Epithelial cell of esophagus (primary cell): ENCODE measurements at places on chromosomes 6 and 20.

GRCh38 chr6:12001004-12001705, 11.0 kb upstream of the HIVEP1 start:
- no peak for DNase-seq

- DNase-seq, result no peak
Observed at GRCh38 chr6:31193206-31193605, 22.7 kb upstream of the POU5F1 start.

DNA sequence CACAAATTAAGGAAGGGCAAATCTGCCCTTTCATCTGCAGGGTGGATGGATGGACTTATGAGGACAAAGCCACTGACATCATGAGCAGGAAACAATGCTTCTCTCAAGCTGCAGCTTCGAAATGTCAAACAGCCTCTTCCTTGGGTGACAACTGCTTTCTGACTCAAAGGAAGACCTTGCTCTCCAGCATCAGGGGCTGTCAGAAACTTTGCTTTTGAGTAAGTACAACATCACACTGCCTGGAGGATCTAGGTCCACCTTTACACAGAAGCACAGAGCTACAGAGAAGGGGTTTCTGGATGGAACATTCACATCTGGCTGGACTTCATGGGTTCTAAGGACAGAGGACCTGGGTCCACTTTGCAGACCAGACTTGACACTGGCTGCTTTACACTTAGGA, 5.9 kb downstream of the CST1 start:
- DNase-seq, result no peak

DNA sequence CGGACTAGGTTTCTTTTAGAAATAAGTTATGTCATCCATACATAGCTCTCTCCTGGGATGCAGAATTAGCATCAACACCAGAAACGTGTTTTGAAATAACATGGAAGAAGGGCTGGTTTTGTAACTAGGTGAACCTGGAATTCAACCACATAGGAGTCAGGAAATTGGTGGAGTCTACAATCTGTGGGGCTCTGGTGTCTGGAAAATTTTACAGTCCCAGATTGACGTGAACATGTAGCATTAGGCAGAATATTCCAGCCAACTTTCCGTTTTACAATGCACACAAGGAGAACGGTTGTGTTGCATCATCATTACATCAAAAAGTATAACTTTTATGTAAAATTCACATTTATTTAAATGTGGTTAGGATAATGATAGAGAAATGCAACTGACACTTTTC, 1.9 kb downstream of the KCNQ5 start:
- no peak for DNase-seq

DNA sequence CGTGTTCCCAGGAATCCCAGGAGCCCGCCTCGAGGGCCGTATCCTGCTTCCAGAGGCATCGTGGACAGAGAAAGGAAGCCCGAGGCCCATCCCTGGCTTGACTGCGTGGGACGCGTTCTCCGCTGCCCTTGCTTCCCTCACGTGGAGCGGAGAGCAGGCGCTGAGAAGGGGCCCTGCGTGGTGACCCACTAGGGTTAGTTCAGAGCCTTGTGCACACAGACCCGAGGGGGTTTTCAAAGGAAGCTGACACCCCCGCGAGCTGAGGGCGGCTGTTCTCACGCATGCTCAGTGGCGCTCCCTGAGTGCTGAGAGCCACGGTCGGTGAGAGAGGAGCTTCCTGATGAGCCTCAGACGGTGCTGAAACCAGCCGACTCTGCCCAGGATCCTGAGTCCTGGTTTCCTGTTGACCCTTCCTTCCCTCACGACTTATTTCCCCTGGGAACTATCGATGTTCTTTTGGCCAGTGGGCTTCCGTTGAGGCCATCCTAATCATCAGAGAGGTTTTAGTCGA, 28.9 kb upstream of the CCR6 start:
- no peak for DNase-seq

DNA sequence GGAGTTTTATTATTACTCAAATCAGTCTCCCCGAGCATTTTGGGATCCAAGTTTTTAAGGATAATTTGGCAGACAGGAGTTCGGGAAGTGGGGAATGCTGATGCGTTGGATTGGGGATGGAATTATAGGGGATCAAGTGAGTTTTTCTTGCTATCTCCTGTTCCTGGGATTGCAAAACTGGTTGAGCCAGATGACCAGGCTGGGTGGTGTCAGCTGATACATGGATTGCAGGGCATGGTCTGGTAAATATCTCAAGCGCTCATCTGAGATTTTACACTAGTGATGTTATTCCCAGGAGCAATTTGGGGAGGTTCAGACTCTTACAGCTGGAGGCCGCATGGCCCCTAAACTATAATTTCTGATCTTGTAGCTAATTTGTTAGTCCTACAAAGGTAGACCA, 54.7 kb downstream of the ENPP1 start:
- peak; percentile 48 for DNase-seq

GRCh38 chr6:33314943-33315792, 1.3 kb upstream of the TAPBP start:
- DNase-seq, result peak; percentile 56

DNA sequence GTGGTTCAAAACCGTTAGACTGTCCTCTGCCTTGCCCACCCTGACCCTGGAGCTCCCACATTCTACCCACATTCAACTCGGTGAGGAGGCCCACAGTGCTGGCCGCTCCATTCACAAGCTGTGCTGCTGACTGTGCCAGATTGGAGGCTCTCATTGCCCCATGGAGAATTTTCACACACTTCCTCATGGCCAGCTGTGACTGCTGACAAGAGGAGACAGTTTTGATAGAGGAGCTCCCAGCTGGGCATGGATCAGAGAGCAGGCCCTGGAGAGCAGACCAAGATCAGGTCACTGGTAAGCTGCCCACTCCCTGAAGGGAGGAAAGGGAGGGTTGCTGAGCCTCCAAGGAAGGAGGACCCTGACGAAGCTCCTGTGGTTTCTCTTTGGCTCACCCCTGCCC, 246.1 kb upstream of the RIN2 start:
- no peak for DNase-seq

GRCh38 chr20:34628026-34628425, 48.9 kb downstream of the PIGU start:
- DNase-seq, result peak; percentile 51

- no peak for DNase-seq
Observed at GRCh38 chr6:335572-335971, 43.3 kb downstream of the DUSP22 start.

DNA sequence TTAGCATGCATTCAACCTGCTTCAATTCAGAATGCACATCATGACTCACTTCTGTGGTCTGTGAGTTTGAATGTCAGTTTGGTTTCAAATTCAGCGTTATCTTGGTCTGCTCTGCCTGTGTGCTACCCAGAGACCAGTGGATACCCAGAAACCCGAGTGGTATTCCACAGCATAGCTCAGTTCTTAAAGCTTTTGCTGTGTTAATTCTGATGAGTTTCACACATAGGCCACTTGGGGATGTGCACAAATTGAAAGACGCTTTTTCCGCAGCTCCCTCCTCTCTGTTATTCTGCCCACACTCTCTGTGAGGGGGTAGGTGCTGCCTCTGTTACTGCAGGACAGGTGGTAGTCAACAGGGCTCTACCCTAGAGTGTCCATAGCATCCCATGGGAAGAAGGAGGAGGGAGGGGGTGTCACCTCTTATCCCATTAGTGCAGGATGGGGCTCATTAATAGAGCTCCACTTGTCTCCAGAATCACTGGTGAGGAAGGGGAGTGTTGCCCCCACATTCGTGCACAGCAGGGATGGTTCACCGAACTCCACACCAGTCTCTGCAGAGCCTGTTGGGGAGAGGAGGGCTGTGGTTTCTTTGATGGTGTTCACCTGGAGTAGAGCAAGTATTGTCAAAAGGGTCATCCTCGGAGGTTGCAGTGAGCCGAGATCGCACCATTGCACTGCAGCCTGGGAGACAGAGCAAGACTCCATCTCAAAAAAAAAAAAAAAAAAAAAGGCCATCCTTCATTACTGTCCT, 29.2 kb upstream of the SDCBP2 start:
- no peak for DNase-seq

DNA sequence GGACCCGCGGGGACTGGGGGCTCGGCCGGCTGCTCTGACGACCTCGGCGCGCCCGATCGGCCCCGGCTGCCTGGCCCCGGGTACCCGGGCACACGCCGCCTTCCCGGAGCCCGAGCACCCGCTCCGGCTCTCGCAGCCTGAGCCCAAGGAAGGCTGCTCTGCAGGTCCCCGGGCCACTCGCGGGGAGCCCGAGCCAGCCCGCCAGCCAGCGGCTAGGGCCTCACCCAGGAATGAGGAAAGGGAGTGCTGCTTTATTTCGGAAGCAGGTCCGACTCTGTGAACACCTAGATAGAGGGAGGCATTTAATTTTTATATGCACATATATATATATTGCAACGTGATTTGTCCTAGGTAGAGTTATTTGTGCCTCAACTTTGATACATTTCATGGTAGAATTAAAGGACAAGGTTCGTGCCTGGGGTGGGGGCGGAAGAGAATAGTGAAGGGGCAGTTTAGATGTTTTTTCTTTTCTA, 15.5 kb downstream of the FOXA2 start:
- DNase-seq, result no peak

DNA sequence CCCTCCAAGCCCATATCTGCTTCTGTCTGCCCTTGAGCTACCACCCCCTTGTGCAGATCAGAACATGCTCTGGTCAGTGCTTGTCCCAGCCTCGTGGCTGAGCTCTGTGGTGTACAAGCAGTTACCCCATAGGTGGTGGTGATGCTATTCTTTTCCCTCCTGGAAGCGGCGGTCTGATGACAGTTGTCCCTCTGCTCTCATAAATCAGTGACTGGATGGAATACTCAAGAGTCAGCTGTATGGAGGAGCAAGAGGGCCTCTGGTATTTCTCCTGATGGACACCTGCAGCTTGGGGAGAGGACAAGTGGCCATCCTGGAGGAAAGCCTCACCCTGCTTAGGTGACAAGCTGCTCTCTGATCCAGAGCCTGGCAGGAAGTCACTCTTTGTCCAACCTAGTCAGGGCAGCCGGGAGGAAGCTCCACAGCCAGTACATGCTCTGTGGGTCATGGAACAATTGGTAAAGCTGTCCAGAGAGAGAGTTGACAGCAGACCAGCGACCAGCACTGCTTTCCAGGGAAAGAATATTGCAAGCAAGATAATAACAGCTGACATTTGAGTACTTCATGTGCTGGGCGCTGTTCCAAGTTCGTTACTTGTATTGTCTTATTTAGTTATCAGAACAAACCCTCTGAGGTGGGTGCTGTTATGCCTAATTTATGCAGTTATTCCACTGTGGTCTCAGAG, 47.1 kb downstream of the SCAND1 start:
- DNase-seq, result no peak

DNA sequence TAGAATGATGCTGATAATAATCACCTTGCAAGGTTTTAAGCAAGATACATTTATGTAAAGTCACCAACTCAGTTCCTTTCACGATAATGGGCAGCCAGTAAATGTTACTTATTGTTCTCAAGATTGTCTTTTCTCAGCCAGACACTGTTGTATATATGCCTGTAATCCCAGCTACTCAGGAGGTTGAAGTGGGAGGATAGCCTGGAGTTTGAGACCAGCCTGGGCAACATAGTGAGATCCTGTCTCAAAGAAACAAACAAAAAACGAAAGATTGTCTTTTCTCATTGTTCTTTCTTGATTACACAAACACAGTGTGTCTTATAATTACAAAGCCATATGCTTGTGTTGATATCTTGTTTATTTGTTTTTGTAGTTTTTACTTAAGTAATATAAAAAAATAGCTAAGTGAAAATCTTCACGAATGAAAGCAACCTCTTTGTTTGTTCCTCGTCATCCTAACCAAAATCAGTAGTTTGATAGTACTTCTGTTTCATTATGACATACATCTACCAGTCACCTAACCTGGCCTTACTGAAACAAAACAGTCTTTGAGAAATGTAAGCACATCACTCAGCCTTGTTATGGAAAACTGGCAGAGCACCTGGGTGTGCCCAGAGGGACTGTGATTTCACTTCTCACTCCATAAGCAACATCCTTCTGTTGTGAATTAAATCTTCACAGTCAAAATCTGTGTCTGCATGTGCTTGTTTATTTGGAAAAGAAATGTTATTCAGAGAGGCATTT, 436.2 kb upstream of the SOX4 start:
- DNase-seq, result peak; percentile 16
